ENCODE measurements at places on chromosomes 7 and 10.

GRCh38 chr7:104089612-104090011 lies 100.2 kb upstream of the RELN start:
- DNase-seq = peak; percentile 94

DNA sequence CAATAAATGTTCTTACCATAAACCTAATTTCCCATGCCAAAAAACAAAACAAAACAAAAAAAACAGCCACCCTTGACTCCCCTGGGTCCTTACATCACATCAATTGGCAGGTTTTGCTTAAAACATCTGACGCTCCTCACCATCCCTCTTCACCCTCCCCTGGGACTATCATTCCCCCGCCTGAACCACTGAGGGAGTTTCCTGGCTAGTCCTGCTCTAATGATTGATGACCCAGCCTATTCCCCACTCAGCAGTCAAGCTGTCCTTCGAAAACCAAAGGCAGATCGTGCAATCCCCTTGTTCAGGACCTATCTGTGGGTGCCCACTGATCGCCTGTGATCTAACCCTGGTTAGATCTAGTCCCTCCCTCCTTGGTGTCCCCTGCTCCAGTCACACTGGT lies 11.2 kb upstream of the FRMPD2 start:
- DNase-seq = no peak

- no peak for DNase-seq
Observed at GRCh38 chr10:5999440-6000165, 22.3 kb upstream of the IL15RA start.

GRCh38 chr10:45308707-45309106 lies 6.7 kb downstream of the OR13A1 start:
- peak; percentile 5 for DNase-seq

GRCh38 chr10:100303724-100304319 lies 17.3 kb upstream of the BLOC1S2 start:
- DNase-seq = peak; percentile 50

- no peak for DNase-seq
Observed at GRCh38 chr7:132443761-132444520, 132.3 kb downstream of the PLXNA4 start.

DNA sequence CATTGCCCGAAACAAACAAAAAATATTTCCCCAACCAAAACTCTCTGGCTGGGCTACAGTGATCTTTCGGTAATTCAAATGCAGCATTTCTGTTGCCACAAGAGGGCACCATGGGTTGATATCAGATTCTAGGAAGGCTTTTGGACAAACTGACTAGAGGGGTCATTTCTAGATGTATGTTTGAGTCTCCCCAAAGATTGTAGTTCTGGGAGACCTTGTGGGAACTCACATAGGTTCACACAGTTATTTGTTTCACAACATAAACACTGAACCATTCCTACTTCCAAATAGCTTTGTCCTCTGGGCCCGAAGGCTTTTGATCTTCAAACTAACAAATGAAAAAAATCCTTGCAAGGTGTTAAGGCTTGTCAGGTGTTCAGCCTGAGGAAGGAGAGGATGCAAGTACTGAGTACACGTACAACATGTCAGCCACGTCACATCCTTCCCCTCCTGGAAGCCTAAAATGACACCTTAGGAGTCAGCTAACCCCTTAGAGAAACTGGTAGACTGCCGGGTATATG lies 37.0 kb upstream of the IL15RA start:
- DNase-seq = peak; percentile 69

GRCh38 chr10:4576206-4576605 lies 249.8 kb upstream of the AKR1E2 start:
- DNase-seq = no peak

DNA sequence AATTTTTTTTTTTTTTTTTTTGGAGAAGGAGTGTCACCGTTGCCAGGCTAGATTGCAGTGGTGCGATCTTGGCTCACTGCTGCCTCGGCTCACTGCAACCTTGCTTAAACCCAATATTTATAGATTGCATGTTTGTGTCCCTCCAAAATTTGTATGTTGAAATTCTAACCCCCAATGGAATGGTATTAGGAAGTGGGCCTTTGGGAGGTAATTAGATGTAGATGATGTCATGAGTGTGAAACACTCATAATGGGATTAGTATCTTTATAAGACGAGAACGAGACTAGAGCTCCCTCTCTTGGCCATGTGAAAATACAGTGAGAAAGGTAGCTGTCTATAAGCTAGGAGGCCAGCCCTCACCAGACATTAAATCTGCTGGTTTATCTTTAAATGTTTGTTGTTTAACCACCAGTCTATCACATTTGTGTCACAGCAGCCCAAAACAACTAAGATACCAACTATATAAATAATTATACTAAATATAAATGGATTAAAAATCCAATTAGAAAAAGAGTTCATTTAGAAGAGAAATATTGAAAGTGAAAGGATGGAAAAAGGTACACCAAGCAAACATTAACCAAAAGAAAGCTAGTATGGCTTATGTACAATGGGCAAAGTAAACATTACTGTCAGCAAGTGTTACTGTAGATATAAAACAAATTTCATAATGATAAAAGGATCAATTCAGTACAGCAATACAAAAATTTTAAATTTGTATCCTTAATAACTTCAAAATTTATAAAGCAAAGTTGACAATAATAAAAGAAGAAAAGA lies 9.3 kb downstream of the TCAF1 start:
- DNase-seq = peak; percentile 64

DNA sequence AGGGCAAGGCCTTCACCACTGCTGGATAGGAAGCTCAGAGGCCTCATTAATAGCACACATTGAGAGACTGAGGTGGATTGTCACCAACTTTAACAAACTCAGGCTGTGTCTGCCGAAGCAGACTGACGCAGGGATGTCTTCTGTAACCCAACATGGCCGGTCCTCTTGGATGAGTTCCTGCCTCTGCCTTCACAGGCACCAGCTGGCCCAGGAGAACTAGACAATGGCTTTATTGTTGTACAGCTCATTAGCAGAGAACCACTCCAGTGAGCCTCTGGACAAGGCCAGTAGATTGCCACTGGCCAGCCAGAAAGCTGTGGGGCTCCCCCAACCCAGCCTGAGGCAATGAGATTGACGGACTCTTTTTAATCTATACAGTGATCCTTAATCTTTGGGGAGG lies 9.4 kb downstream of the NODAL start:
- no peak for DNase-seq

GRCh38 chr10:116398224-116398623 lies 29.4 kb upstream of the PNLIPRP3 start:
- no peak for DNase-seq

DNA sequence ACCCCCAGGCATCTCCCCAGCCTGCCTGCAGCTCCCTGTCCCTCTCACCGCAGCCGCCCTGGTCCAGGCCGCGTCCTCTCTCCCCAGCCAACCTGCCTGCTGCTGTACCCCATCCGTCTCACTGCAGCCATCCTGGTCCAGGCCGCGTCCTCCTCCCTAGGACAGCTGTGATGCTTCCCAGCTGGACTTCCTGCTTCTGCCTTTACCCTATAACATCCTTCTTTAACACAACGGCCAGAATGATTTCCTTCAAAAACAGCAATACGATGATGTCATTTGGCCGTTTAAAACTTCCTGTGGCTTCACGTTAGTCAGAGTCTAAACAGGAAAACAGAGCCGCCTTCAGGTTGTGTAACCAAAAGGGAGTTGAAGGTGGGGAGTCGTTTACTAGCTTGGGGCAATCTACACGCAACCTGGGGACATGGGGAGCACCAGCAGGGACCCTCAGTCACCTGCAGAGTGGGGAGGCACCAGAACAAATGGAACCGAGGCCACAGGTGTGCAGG lies 32.2 kb upstream of the ZFAND2A start:
- peak; percentile 92 for DNase-seq

GRCh38 chr10:67506083-67506756 lies 189.8 kb downstream of the CTNNA3 start:
- DNase-seq = no peak

DNA sequence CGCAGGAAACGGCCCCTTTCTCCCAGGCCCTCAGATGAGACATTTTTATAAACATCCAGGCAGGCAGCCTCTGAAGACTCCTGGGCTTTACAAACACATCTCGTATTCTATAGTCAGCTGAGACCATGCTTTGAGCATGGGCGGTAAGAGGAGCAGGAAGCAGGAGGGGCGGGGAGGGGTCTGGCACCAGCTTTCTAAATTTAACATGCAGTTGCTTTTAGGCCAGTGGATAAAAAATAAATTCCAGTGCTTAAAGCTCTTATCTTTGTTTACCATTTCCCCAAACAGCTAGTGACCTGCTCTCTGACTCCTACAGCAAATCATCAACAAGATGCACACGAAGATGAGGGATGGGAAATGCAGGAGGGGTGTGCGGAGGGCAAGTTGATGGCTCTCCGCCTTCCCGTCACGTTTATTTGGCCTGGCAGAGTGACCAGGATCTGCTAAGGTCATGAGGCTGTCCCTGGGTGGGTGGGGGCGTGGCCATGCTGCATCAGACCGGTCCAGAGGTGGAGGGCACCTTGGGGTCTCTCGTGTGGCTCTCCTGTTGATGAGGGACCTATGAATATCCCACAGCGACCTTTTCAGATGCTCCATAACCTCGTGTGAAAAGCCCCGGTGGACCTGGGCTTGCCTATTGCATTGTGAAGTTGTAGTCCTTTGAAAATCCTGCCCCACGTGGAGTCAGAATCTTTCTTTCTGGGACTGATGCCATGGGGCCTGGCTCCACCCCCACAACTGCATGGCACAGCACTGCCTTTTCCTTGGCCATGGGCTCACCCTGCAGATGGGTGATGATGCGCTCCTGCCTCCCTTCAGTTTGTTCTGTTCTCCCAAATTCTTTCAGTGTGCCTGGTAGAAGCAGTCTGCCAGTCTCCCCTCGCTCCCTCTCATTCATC lies 67.5 kb downstream of the PARP12 start:
- no peak for DNase-seq

- DNase-seq = peak; percentile 64
Observed at GRCh38 chr10:97234400-97234799, 48.6 kb upstream of the SLIT1 start.

DNA sequence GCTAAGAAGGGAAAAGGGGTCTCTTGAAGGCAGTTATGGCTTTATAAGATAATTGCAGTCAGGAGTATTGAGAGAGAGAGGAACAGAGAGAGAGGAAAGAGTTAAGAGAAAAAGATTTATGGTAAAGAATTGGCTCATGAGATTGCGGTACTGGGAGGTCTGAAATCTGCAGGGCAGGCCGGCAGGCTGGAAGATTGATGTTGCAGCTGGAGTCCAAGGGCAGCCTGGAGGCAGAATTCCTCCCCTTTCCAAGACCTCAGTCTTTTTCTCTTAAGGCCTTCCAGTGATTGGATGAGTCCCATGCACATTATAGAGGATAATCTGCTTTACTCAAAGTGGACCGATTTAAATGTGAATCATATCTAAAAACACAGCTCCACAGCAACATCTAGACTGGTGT lies 68.4 kb downstream of the HACD1 start:
- DNase-seq = no peak

DNA sequence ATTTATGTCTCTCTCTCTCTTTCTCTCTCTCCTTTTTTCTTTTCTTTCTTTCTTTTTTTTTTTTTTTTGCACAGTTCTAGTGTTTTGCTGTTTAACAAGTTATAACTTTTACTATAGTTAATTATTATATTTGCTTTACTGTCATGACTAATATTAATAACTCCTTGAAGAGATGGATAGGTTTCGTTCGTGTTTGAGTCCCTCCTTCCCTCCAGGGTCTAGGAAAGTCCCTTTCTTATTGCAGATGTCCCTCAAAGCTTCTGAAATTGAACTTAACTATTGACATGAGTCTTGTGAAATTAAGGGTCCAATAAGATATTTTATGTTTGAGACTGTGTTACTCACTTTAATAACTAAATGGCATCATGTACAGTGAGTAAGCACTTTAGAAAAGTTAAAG lies 131.4 kb downstream of the PLXDC2 start:
- no peak for DNase-seq

DNA sequence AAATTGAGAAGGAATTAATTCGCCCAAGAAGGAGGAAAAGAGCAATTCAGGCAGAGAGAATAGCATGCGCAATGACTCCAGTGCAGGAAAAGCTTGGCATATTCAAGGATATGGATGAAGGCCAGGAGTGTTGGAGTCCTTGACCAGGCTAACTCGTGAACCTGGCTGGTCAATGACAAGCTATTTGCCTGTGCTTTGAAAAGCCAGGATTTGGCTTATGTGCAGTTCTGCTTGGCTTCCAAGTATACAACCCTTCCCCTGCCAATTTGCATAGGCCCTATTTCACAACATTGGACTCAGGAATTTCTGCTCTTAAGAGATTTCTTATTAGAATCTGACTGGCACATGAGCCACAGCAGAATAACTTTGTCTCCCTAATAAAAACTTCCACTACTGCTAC lies 72.3 kb upstream of the SP8 start:
- no peak for DNase-seq

GRCh38 chr7:101494602-101495329 lies 132.1 kb downstream of the COL26A1 start:
- no peak for DNase-seq

GRCh38 chr10:63666836-63667383 lies 145.7 kb downstream of the REEP3 start:
- peak; percentile 75 for DNase-seq

GRCh38 chr10:87844837-87845623 lies 18.3 kb downstream of the KLLN start:
- DNase-seq = peak; percentile 75

DNA sequence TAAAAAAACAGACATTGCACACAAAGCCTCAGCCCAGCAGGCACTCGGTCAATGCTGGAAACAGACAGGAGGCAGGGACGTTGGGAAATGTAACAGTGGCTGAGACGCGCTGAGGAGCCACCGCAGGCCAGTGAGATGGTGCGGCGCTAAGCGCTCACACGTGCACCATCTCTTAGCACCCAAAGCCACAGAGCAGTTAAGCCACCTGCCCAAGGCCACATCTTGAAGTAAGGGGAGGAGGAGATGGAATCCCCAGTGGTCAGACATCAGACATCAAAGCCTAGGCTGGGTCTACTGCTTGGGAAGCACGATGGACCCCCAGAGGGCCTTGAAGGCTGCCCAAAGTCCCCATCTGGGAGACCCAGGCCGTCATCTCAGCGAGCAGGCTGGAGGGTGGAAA lies 15.6 kb downstream of the LAT2 start:
- no peak for DNase-seq

DNA sequence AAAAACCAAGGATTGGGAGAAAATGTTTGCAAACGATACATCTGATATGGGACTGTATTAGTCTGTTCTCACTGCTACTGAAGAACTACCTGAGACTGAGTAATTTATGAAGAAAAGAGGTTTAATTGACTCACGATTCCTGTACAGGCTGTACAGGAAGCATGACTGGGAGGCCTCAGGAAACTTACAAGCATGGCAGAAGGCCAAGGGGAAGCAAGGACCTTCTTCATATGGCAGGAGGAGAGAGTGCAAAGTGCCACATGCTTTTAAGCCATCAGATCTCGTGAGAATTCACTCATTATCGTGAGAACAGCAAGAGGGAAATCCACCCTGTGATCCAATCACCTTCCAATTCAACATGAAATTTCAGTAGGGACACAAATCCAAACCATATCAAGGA lies 11.0 kb downstream of the ZNF713 start:
- no peak for DNase-seq

DNA sequence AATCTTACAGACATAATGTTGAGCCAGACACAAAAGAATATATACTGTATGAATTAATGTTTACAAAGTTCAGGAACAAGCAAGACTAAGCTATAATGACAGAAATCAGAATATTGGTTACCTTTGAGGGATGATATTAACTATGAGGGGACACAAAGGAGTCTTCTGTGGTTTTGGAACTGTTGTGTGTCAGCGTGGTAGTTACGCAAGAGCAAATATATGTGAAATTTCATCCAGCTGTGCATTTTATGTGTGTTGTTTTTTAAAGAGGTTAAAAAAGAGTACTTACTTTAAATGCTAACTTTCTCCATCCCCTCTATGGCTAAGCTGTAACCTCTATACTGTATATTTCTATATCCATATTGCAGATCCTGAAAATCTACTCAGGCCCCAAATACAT lies 14.9 kb downstream of the SLC25A28 start:
- DNase-seq = no peak

- no peak for DNase-seq
Observed at GRCh38 chr10:43424416-43424815, 12.5 kb upstream of the ZNF487 start.

All from lung microvascular endothelial cell (primary cell).